Fibroblast of skin of scalp (primary cell): ENCODE measurements at places on chromosomes 1 and 21.

- no peak for DNase-seq
Measured at GRCh38 chr1:36168514-36168913, 12.6 kb downstream of the MAP7D1 start.

GRCh38 chr1:158681606-158682005 lies 4.9 kb downstream of the SPTA1 start:
- DNase-seq, result no peak

GRCh38 chr1:25023826-25024225 lies 93.8 kb upstream of the RUNX3 start:
- DNase-seq, result no peak

DNA sequence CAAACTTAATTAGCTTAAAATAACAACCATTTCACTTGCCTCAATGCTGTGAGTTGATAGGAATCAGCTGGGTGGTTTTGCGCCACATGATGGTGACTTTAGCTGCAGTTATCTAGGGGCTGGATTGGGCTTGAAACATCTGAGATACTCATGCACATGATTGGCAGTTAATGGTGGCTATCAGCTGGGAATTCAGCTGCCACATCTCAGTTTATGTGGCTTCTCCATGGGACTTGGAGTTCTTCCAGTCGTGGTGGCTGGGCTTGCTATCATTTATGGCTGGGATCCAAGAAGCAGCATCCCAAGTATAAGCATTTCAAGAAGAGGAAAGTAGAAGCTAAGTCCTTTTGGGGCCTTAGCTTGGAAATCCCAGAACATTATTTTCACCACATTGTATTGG lies 36.4 kb downstream of the PDC start:
- DNase-seq, result peak; percentile 26

DNA sequence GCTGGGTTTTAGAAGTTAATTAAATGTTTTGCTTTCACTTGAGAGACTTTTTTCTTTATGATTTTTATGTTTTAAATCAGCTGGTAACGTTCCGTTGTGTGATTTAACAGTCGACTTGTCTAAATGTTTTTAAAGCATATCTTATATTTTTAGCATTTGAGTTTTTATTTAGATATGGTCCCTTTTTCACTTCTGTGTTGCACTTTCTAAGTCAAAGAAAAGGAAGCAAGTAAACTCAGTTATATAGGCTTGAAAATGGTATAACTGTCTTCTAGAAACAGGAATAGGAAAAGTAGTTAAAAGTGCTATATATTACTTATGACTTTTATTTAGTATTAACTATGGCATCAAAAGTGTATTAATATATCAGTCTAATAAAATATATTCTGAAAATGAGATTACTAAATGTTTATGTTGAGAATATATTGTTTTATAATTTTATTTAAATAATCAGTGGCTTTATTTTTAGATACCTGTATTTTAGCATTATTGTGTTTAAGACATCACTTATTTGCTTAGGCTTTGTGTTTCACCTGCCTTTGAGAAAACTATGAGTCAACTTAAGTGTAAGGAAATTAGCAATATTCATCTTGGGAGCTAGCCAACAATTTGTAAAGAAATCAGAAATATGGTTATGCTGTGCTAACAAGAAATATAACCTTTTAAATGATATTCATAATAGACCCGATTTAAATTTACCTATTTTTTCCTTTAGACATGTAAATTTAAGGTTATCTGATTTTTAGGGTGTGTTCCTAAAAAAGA lies 60.5 kb downstream of the RABGAP1L start:
- DNase-seq, result no peak

DNA sequence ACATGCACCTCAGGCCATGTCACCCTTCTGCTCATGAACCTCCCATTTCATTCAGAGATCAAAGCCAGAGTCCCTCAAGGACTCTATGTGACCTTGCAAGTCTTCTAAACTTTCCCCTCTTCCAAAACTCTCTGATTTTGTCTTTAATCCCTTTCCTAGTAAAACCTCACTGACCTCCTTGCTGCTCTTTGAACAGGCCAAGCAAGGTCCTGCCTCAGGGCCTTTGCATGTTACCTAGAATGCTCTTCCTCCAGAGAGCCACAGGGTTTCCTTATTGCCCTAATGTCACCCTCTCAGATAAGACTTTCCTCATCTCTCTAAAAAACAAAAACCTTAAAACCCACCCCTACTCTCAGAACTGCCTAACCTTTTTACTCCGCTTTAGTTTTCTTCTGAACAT lies 26.6 kb downstream of the IL23R start:
- no peak for DNase-seq

- DNase-seq, result peak; percentile 70
Measured at GRCh38 chr1:206507284-206508129, at the start of gene RASSF5. Gene RASSF5 (plus strand): TSS chr1:206507531. CDS start chr1:206507603, 72 bp downstream.

GRCh38 chr1:89659322-89660081 lies 26.6 kb downstream of the LRRC8C start:
- DNase-seq, result no peak

DNA sequence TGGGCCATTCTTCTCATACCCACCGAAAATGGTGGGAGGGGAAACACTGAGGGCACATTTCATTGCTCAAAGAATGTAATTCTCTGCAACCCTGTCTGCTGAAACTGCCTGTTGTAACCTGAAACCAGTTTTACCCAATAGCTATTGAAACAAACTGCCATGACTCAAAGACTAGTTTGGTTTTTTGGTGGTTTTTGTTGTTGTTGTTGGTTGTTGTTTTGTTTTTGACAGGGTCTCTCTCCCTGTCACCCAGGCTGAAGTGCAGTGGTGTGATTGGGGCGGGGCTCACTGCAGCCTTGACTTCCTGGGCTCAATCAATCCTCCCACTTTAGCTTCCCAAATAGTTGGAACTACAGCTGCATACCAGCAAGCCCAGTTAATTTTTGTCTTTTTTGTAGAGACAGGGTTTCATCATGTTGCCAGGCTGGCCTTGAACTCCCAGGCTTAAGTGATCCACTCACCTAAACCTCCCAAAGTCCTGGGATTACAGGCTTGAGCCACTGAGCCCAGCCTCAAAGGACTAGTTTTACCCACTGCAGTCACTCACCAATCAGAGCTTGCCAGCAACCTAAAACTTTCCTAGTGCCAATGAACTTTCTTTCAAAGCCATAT lies 2.1 kb upstream of the IPP start:
- peak; percentile 18 for DNase-seq

- DNase-seq, result no peak
Measured at GRCh38 chr1:93029317-93029716, 49.8 kb upstream of the MTF2 start.

- DNase-seq, result no peak
Measured at GRCh38 chr1:225533238-225533637, 105.4 kb upstream of the LBR start.

GRCh38 chr21:37601915-37602314 lies 235.3 kb downstream of the DYRK1A start:
- DNase-seq, result no peak

- peak; percentile 41 for DNase-seq
Measured at GRCh38 chr1:156167536-156167935, 14.2 kb downstream of the SEMA4A start.

DNA sequence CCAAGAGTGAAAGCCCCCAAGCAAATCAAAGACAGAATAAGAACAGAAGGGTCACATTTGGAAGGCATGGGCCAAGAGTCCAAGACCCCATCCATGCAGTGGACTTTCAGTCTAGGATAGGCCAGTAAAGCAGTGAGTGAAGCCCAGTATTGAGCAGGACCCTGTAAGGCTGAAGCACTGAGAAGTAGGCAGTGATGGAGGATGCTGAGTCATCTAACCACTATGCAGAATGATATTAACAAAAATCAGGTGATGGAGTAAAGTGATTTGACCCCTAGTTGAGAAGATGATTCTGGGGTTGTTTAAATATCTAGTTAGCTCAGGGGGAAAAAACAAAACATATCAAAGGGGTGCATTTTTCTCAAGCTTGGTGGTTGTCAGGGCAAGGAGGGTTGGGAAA lies 308.7 kb upstream of the PLXNA2 start:
- no peak for DNase-seq

- no peak for DNase-seq
Measured at GRCh38 chr1:232921381-232921780, 29.0 kb upstream of the NTPCR start.

GRCh38 chr1:206761159-206761768 lies 9.3 kb upstream of the IL19 start:
- no peak for DNase-seq

DNA sequence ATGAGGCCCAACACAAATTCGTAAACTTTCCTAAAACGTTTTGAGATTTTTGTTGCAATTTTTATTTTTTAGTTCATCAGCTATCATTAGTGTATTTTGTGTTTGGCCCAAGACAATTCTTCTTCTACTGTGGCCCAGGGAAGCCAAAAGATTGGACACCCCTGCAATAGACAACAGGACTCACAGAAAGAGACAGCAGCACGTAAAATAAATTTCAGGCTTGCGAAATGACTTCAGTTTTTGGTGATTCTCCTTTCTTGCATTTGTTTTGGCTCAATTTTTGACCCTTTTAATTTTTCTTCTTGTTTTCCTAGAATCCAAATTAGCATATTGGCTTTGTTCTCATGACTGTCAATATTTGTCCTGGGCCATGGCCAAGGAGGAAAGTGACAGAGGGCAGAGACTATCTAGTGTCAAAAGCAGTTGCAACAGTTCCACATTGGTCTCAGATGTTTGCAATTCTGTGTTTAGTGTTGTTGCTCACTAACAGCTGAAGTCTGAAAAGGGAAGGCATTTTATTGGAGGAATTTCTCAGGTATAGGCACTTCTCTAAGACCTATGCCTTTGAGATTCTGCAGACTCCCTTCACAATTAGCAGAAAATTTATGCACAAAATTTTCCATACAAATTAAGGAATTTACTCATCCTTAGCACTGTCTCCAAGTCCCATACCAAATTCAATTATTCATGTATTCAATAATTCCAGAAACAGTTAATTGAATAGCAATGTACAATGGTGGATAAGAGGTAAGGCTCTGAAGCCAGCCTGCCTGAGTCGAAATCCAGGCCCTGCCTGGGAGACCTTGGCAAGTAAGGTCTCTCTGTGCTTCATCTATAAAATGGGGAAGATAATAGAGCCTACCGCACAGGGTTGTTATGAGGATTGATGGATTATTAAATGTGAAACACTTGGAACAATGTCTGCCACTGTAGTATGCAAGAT lies 160.9 kb upstream of the IVNS1ABP start:
- DNase-seq, result no peak

GRCh38 chr21:38267136-38267755 lies 10.5 kb downstream of the KCNJ15 start:
- DNase-seq, result peak; percentile 76

- DNase-seq, result no peak
Measured at GRCh38 chr1:116164604-116165368, 53.6 kb downstream of the MAB21L3 start.

GRCh38 chr1:199336745-199337640 lies 690.5 kb upstream of the NR5A2 start:
- DNase-seq, result no peak

DNA sequence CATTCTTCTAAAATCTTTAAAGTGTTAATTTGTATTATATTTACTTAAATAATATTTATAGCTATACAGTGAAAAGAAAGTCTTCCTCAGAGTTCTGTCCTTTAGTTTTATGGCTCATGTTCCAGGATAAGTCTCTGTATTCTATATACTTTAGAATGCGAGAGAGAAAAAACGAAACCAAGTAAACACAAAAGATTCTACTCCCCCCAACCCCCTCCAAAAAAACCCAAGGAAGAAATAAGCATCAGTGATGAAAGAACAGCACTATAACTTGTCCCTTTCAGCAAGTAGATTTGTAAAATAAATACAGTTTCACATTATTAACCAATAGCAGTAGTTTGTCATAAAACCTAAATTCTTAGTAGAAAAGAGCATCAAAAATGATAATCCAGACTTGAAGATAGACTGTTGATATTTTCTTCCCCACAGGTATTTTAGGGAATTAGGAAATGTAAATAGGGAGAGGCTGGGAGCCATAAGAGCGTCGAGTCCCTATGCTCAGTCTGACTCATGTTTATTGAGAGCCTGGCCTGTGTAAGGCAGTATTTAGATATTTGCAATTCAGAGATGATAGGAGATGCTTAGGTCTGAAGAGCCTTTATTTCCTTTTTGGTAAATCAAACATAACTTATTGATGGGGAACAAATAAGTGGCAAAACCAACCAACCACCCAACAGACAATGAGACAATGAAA lies 35.5 kb downstream of the CDC14A start:
- DNase-seq, result no peak

DNA sequence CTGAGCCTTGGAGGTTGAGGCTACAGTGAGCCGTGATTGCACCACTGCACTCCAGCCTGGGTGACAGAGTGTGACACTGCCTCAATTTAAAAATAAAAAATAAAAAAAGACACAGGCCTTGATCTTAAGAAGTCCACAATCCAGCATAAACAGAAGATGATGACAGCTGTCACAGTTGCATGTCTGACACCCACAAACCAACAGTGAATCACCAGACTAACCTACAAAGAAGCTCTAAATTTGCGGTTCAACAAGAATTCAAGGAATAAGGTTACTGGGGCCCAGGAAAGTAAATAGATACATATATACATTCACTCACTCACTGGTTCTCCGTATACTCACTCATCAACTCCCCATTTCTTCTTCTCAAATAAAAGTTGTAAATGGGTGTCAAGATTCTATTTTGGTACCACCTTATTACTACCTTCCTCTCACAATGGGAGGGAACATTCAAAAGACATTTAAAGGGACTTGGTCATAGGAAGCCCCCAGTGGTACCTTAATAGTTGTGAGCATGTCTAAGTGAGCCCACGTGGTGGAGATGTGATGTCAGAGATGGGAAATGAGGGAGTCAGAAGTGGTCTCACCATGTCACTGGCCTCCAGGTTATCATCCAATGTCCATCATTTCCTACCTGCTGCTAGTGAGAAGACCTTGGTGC lies 66.9 kb upstream of the PRDX6 start:
- peak; percentile 42 for DNase-seq

DNA sequence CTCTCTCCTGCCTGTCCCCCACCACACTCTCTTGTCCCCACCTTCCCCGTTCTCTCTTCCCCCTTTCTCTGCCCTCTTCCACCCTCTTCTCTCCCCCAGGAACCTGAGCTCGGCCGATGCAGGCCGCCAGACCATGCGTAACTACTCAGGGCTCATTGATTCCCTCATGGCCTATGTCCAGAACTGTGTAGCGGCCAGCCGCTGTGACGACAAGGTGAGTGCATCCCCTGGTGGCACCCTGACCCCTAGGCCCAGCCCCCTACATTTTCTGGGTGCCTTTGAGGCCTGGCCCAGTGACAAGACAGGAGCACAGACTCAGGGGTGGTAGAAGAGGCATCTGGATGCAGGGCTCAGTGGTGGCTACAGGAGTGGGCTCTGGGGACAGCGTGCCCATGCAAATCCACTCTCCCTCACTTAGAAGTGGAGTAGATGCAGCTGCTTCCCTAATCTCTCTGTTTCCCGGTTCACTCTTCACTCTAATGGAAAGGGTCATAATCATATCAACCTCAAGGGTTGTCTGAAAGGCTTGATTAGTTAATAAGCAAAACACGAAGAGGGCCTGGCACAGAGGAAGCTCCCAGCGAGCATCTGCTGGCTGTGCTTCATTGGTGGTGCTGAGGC lies 37.0 kb downstream of the PKP1 start:
- no peak for DNase-seq

- peak; percentile 81 for DNase-seq
Measured at GRCh38 chr1:230401763-230402294, 24.3 kb downstream of the PGBD5 start.
